D341Med (cell line): ENCODE measurements at places on chromosomes 7 and 10.

DNA sequence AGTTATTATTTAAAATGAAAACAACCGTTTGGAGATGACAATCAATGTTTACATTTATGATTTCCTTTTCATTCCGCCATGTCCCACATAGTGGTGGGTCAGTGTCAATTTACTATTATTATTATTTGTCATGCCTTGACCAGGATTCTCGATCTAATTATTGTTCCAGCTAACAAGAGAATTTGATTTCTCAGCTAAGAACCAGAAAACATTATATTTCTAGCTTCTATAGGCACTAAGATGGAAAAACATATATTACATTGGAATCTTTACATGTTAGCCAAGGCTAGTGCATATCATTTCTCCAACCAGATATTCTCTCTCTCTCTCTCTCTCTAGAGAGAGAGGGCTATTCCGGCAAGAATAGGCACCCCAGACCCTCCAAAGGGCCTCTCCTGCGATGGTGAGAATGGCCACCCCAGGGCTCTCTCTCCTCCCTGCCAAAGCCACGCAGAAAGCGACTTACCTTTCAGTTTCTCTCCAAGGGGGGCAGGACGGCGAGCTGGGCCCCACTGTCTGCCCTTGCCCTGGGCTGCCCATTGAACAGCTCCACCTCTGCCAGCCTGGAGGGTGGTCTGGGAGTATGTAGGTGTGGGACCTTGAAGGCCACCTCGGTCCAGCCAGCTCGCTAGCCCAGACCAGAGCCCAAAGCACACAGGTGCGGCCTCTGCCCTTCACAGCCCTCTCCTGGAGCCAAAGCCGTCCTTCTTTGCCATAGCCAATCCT lies 2.4 kb downstream of the HOXA3 start:
- DNase-seq, result no peak

DNA sequence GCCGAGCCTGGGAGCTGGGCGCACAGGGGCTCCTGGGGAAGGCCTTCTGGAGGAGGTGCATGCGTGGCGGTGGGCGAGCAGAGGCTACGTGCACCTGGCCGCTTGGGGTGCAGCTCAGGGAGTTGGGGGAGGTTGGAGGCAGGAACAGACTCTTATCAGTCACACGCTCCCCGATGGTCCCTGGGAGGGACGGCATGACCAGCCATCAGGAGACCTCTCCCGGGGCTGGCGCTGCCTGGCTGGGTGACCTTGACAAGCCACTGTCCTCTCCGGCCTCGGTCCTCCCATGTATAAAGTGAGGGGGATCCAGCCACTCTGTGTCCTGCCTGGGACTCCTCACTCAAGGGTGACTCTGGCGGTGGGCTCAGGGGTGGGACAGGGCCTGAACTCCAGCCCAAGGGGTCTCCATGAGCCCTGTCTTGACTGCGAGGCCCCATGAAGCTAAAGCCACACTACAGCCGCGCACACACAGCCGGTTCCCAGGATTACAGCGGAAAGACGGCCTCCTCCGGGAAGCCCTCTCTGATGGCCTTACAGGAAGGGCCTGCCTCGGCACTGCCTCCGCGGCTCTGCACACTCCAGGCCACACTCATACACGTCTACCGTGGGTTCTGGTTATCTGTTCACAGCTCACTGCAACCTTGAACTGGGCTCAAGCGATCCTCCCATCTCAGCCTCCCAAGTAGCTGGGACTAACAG lies 2.3 kb downstream of the TMEM184A start:
- DNase-seq, result no peak

- no peak for DNase-seq
These were observed 38.0 kb downstream of the SNX10 start for GRCh38 chr7:26329520-26330255.

DNA sequence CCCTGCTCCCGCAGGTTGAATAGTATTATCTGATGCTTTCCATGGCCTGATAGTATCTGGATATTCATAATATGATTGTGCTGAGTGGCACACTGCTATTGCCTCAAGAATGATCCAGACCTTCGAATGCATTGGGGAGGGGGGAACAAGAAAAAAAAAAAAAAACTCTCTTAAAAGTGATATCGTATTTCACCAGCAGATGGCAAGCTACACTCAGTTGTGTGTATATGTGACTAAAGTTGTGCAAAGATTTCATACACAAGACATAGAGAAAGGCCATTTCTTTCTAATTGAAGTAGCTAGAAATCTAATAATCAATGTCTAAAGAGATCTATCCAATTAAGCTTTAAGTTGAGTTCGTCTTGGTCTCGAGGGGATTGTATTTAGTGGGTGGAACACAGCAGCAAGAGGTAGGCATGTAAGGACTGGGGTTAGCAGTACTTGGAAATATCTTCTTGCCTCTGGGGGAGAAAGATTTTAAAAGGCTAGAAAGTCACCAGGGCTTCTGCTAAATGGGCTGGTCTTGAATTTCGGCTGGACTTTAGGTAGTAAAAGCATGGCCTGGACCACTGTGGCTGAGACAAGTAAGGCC lies 15.3 kb downstream of the SFRP4 start:
- peak; percentile 43 for DNase-seq

DNA sequence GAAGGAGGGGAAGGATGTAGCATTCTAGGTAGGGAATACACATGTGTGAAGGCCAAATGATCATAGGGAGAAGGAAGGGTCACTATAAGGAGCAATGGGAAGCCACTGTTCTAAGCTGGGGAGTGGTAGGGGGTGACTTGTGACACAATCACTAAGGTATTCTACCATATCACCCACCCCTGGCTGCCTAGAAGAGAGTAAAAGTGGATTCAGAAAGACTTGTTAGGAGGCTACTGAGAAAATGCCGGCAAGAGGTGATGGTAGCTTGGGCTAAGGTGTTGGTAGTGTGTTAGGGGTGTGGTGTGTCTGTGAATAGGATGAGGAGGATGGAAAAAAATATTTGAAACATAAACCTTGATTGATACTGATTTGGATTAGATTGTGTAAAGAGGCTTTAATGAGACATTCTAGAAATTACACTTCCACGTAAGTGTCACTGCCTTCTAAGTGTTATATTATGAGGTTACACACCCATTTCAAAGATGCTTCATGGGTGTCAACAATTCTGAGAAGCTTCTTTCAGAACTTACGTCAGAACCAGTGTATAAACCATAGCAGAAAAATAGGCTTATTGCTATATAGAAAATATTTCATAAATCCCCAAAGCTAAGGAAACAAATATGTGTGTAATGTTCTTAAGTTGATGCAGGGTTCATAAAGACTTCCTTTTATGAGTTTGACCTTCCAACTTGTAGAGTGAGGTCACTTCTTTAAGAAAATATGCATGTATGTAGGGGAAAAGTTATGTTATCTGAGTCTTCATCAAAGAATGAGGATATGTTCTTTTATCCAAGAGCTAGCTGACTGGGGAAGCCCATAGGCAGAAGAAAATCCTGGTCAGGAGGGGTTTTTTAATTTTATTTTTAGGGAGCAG lies 5.6 kb upstream of the BPGM start:
- DNase-seq, result no peak

DNA sequence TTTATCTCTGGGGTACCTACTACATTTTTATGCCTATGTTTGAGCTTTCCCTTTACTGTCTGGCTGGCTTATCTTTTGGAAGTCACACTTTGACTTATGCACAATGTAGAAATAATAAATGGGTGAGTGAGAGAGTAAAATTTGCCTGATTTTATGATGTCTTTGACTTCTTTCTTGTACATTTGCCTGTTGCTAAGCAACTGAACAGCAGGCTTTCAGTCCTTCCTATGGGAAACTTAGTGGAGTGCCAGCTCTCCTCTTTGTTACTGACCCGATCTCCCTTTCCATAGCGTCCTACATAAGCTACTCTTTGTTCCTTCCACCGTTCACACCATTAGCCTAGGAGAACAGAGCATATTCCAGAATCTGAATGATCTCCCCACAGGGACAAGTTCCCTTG lies 4.2 kb downstream of the TAS2R60 start:
- DNase-seq, result no peak
